Suppressor macrophage treated with lipopolysaccharide for 1 hour (primary cell): ENCODE measurements at places on chromosomes 11 and 22.

GRCh38 chr11:63813035-63813562 is at the start of gene SPINDOC:
Gene SPINDOC (plus strand): TSS chr11:63813456. CDS start chr11:63813687, 231 bp downstream.
- peak; percentile 79 for DNase-seq

GRCh38 chr11:73223998-73224730 is 6.1 kb downstream of the P2RY2 start:
- no peak for DNase-seq

DNA sequence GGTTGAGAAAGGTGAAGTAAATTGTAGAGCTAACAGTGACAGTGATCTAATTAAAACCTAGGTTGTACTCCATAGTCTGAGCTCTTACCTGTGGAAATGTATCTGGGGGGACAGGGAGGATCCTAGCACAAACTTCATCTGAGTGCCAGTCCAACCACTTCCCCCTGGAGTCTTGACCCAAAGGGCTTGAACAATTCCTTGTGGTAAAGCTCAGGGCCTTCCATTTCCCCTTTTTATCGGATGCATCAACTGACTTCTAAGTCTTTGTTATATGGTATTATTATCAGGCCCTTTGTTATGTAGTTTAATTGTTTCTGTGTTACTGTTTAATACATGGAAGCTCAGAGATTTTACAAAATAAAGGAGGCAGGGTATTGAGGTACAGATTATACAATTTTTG is 140.2 kb upstream of the SESN3 start:
- DNase-seq: peak; percentile 63

- DNase-seq: no peak
Measured at GRCh38 chr11:120061036-120061760, 76.7 kb downstream of the TRIM29 start.

DNA sequence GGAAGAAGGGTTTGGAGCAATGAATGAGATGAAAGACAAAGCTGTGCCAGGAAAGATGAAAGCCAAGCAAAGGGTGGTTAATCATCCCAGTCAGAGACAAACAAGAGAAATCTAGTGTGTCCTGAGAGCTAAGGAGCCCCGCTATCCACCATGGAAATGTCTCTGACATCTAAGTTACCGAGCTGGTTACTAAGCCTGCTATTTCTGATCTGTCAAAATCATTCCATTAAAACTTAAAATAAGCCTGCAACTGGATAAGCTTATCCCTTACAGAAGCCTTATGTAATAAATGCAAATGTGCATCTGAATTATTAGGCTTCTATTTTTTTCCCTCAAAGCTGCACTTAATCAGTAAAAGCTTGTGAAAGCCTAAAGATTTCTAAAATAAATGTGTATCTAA is 22.1 kb upstream of the SESN3 start:
- DNase-seq: no peak

GRCh38 chr11:66069715-66070603 is at the start of gene PACS1:
Gene PACS1 (plus strand): TSS chr11:66070272. CDS start chr11:66070487, 215 bp downstream.
- DNase-seq: peak; percentile 87

DNA sequence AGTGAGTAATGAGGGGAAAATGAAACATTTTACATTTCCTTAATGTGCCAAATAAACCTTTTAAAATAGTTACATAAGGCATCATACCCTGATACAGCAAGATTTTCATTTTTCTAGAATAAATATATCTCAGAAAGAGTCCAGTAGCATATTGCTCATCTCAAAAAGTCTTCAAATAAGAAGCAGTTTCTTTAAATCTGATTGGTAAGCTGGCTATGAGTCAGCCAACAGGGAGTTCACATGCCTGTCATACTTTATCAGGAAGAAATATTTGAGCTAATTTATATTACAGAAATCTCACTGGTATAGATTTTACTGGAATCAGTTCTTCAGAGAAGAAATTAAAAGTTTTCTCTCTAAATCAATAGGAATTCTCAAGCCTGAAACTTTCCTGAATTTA is 258.1 kb downstream of the C11orf87 start:
- no peak for DNase-seq

- no peak for DNase-seq
Measured at GRCh38 chr11:125141178-125141577, 23.4 kb upstream of the PKNOX2 start.

DNA sequence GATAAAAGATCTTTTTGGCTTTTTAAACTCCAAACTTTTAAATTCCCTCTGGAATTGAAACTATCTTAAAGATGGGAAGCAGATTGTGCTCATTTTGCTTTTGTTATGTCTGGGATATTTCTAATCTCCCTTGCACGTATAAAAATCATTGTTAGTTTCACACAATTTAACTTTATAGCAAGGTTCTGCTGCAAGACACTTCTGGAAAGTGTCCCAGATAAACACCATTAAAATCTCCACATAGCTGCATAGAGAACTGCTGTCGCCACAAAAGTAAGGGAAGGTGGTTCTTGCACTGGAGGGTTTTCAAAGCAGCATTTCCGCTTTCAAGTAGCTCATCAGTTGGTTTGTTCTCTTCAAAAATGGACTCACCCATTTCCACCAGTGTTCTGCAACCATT is 11.8 kb downstream of the PTS start:
- no peak for DNase-seq

- no peak for DNase-seq
Measured at GRCh38 chr11:134756811-134757540, 344.9 kb upstream of the B3GAT1 start.

GRCh38 chr11:117919781-117920221 is 9.4 kb downstream of the TMPRSS13 start:
- DNase-seq: peak; percentile 79

GRCh38 chr11:76635991-76636738 is 34.4 kb downstream of the LRRC32 start:
- DNase-seq: no peak

DNA sequence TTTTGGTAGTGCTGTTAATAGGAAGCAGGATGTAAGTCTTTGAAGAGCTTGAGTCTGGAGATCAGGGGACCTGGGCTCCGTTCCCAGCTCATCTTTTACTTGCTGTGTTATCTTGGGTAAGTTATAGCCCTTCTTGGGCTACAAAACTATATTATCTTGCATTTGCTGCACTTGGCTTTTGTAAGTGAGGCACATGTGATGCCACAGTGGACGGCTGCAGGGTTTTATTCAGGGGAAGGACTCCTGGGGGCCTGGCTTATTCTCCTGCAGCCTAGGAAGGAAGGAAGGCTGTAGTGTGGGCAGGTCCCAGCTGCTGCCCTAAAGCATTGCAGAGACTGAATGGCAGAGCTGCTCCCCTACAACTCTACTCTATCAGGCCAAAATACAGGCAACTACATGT is 6.4 kb downstream of the CD82 start:
- DNase-seq: no peak

- DNase-seq: no peak
Measured at GRCh38 chr11:10674440-10674855, 19.1 kb downstream of the IRAG1 start.

DNA sequence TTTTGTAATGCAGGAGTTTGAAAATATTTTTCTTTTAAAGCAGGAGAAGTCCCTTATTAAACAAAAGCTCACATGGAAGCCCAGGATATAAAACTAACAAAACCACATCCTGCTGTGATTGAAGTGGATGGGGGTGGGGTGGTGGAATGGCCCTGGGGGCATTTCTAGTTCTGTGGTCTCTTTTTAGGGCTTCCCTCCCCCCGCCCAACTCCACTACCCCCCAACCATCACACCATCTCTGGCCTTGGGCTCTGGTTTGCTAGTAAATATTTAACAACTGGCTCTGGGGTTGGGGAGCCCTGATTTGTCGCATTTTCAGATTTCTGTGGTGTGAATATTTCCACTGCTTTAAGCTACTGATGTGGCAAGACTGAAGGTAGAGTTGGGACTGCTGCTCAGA is 279.6 kb upstream of the PLET1 start:
- DNase-seq: no peak

DNA sequence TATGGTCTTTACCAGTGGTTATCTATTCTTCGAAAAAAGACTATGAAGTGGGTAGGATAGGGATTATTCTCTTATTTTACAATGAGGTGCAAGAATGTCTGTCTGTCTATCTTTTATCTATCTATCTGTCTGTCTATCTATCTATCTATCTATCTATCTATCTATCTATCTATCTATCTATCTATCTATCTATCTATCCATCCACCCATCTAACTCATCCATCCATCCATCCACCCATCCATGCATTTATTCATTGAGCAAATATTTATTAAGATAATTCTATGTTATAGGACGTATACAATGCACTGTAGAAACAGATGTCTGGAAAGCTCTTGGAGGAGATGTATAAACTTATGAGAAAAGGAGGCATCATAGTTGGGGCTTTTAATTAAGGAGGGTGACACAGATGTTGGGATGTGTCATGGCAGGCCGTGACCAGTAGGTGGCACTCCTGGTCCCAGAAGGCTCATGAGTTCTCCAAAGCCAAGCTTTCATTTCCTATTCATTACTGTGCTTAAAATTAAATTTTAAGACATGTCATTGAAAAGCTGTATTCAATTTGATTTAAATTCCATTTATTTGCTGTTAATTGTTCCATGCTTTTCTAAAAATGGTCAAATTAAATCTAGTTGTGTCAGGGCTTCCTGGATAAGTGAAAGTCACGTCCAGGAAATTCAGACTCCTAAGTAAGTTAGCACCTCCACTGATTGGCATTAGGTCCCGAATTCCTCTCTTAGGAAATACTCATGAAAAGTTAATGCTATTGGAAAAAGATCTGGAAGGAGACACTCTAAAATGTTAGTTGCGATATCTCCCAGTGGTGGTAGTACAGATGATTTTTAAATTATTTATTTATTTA is 19.0 kb upstream of the E2F8 start:
- peak; percentile 79 for DNase-seq

- DNase-seq: no peak
Measured at GRCh38 chr22:31244046-31244942, 32.2 kb downstream of the LIMK2 start.

- peak; percentile 56 for DNase-seq
Measured at GRCh38 chr11:18310800-18311340, 11.1 kb downstream of the HPS5 start.

GRCh38 chr11:119222891-119223290 is 16.8 kb downstream of the CBL start:
- peak; percentile 16 for DNase-seq

- no peak for DNase-seq
Measured at GRCh38 chr11:34546511-34547209, 33.1 kb upstream of the ELF5 start.
